Right renal cortex interstitium (tissue), 3 donors: ENCODE measurements at places on chromosomes 13 and 19.

DNA sequence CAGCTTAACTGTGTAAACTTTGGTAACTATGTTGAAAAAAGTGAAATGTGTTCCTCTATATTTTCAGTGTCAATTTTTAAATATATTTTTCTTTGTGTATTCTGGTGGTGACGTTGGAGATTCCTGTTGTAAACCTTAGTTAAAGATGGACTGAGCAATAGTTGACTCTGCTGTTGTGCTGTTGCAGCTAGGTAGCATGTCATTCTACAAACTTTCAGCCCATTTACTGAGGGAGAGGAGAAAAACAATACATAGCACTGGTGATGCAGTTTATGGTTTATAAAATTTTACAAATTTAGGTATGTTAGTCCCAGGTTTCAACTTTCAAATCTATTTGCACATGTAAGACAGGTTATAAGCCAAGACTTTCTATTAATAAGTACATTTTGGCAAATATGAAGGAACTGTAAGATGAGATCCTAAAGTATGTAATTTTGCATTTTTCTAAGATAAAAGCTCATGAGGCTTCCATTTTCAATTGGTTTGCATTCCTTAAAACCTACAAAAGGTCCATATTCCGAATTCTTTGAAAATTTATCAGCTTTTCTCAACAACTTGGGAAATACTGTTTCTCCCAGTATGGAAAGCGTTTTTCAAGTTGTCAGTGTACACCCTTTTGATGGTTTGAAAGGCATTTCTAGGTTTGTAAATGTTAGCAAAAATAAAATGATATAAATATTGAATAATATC, 1.5 kb downstream of the NDFIP2 start:
- DNase-seq = no peak

DNA sequence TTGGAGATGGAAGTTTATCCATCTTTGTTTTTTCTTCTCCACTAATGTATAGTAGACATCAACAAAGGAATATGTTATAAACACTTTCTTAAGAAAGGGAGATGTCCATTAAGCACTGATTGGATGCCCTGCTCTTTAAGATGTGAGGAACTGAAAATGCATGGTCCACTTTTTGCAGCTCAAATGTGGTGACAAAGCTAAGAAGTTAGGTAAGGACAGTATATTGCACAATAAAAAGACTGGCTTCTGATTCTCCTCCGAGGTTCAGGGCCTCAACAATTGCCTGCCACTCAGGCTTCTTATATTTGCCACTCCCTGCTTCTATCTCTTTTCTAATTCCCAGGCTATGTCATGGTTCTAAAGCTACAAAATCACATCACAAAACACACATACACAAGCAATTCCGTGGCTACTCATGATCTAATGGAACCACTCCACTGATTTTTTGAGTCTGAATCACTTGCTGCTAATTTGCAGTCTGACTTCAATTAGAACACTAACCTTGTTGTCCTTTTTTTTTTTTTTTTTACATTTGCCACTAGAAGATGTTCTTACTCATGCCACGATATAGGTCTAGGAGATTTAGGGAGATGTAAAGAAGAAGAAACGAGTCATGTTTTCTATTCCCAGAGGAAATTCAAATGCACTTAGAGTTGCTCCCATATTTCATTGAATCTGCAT, 29.6 kb upstream of the TNFSF11 start:
- DNase-seq = no peak

- DNase-seq = no peak
Measured at GRCh38 chr13:99766641-99767045, 204.9 kb downstream of the ZIC5 start.

- no peak for DNase-seq
Measured at GRCh38 chr13:74870865-74871264, 611.1 kb downstream of the TBC1D4 start.

- no peak for DNase-seq
Measured at GRCh38 chr13:92838786-92839185, 387.8 kb upstream of the GPC6 start.

DNA sequence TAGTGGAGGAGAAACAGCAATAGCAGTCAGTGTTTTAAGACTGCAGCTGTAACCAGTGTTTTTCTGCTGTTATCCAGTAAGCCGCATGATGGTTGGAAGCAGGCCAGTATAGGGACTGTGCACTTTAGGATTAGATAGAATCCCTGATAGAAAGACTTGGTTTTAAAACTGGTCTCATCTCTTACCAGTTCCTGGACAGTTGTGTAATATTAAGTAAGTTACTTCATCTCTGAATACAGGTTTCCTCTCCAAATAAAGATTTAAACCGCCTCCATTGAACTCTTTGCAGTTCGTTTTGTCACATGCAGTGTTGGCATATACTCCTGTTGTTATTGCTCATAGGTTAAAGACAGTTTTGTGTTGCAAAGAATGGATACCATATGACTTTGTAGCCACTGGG, 25.6 kb downstream of the URI1 start:
- DNase-seq = no peak

DNA sequence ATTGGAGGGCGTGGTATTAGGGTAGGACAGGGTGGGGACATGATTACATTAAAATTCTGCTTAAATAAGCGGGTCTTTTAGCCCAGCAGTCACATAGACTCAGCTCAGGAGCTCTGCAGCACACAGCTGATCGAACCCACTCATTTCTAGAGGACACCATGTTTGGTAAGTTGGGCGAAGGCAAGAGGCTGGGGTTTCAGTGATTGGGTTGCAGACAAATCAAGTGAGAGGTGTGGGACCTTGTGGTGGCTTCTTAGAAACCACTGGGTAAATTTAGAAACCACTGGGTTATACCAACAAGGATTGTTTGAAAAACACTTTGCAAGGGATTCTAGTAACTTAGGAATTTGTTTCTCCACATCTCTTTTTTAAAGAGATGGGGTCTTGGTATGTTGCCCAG, at the start of gene LEUTX:
TSS of gene LEUTX (plus strand) at position 92 of the 400 bp plus-strand sequence. CDS start at position 159, 67 bp downstream.
- no peak for DNase-seq
